ENCODE measurements at places on chromosomes 5 and 9.
A peak's percentile ranks its signal among the peaks of the same experiment; 100 is the strongest.

DNA sequence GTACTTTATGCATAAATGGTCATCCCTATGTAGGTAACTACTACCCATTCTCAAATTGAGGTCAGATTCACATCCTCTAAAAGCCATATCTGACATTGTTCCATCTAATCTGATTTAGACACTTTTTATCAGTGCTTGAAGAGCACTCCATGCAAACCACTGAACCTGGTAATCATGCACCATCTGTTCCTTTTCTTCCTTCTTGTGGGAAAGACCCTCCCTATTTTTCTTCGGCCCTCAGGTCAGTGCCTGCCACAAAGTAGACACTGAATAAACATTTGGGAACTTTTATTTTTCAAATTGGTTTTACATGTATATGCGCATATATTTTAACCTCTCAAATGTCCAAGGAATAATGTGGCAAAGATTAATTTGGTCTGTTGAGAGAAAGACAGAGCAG, 26.0 kb upstream of the PDE4D start:
- no peak for DNase-seq

DNA sequence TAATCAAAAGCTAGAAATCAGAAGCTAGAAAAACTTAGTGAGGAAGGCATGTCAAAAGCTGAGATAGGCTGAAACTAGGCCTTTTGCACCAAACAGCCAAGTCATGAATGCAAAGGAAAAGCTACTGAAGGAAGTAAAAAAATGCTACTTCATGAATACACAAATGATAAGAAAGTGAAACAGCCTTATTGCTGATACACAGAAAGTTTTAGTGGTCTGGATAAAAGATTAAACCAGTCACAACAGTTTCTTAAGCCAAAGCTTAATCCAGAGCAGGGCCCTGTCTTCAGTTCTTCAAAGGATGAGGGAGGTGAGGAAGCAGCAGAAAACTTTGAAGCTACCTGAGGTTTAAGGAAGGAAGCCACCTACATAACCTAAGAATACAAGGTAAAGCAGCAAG, 102.5 kb upstream of the SH3GL2 start:
- no peak for DNase-seq

DNA sequence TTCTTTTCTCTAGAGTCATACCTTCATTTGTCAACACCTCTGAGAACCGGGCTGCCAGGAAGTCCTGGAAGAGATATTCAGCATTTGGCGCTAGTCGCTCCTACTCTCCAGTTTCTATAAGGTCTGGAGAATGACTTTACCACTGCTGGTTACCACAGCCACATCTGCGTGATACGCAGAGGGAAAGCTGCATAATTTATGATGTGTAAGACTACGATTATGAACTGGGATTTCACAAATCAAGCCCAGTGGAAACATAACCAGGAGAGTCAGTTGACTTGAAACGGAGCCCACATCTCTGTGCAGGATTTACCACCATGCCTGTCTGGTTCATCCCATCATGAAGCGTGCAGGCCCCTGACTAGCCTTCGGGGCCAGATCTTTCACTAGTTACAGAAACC, 72.6 kb downstream of the FGF1 start:
- DNase-seq: peak; percentile 66

DNA sequence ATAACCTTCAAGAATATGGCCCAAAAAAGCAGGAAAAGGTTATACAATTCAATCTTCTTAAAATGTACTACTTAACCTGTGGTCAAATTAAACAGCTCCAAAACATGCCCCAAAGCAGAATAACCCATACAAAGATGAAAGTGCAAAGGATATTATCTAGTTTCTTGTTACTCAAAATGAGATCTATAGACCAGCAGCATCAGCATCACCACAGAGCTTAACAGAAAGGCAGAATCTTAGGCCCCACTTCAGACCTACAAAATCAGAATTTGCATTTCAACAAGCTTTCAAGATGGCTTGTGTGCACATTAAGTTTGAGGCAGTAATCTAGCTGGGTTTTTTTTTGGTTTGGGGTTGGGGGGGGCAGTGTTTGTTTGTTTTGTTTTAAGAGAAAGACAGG, 54.0 kb downstream of the SCAI start:
- DNase-seq: no peak

- DNase-seq: no peak
Measured at GRCh38 chr9:101495810-101496209, 37.8 kb upstream of the RNF20 start.

- no peak for DNase-seq
Measured at GRCh38 chr5:57216714-57217113, 42.9 kb downstream of the GPBP1 start.

DNA sequence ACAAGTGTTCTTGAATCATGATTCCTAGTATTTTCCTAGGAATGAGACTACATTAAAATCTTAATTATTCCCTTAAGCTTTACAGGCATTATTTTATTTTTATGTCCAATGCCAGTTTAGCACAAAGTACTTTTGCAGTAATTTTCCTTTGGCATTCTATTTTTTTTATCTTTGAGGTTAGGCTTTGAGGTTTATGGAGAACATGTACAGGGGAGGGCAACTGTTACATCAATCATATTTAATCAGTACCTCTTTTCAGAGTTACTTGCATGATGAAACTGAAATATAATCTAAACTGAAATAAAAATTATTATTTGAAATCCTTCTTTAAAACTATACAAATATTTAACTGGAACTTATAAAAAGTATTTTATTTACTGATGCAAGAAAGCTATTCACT, 118.2 kb upstream of the MPDZ start:
- no peak for DNase-seq

DNA sequence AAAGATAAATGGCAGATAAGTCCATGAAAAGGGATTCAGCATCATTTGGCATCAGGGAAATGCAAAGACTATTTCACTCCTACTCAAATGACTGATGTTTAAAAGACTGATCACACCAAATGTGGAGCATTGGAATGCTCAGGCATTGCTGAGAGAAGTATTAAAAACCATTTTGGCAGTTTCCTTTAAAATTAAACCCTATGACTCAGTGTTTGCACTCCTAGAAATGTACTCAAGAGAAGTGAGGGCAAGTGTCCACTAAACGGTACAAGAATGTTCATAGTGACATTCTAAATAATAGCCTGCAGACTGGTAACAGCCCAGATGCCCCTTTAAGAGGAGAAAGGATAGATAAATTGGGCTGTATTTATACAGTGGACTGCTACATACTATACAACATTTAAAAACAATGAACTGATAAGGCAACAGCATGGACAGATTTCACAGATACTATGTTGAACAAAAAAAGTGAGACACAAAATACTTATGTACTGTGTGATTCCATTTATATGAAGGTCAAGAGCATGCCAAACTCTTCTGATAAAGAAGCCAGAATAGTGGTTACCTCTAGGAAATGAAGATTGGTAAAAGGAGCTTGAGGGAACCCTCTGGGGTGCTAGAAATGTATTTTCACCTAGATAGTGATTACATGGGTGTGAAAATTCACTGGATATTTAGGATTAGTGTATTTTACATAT, 24.6 kb downstream of the APC start:
- DNase-seq: no peak

GRCh38 chr5:37738057-37738691, 101.7 kb downstream of the GDNF start:
- DNase-seq: no peak

DNA sequence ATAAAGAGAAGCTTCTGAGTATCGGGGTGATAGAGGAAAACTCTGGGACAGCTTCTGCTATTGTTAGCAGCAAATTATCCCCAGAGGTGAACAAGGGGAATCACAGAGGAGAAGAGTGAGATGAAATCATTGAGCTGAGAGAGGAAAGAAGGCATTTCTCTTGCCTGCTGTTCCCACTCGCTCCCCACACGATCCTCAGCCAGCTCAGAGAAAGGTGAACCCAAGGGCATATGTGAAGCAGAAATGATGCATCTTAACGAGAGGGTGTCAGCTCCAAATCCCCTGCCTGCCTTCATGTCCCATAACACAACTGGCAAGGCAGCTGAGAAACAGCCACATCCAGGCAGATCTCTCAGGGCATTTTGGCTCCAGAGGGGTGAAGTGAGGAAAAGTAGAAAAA, 111.6 kb downstream of the BRINP1 start:
- DNase-seq: no peak

GRCh38 chr5:121974261-121974660, 12.5 kb downstream of the SRFBP1 start:
- DNase-seq: no peak

DNA sequence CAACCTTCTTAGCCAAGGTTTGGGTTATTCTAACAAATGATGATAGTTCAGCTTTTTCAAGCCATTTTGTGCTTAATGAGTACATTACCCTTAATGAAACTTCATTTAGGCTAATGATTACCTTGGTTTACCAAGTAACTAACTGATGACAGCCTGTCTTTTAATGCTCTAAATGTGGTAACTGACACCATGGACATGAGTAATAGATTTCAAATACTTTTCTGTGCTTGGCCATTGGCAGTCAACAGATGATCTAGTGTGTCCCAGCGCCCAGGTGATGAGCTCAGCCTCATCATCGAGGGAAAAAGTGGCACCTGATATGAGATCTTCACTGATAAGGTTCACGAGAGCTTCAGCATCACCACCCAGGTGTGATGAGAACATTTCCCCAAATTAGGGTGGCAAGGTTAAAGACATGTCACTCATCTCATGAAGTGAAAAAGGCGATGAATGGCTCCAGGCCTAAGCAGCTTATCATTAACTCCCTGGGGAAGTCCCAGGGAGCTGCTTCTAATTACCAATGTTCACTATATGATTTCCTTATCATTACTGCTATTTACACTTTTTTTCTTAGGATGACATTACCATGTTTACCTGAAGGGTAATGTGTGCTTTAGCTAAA, 296.0 kb downstream of the SPOCK1 start:
- DNase-seq: no peak

DNA sequence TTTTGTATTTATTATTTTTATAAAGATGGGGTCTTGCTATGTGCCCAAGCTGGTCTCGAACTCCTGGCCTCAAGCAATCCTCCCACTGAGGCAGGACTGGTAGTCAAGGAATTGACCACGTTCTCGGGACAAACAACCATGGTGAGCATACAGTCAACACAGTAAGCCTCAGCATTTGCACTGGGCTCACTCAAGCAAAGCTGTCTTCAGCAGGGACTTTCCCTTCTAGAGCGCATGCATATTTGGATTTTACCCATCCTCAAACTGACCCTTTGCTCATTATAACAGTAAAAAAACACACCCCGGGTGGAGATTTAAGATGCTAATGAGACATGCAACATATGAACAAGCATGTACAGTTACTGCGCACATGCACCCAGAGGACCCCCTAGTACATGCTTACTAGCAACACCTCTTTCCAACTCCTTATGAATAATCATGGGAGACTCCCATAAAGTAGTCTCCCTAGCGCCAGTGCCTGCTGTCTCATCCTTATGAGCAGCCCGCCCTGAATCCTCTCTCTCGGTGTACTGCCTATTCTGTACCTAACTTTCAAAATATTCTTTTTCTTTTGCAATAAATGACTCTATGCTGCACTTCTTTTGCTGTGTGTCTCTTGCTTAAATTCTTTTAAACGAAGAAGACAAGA, 41.5 kb downstream of the C5orf22 start:
- DNase-seq: no peak

DNA sequence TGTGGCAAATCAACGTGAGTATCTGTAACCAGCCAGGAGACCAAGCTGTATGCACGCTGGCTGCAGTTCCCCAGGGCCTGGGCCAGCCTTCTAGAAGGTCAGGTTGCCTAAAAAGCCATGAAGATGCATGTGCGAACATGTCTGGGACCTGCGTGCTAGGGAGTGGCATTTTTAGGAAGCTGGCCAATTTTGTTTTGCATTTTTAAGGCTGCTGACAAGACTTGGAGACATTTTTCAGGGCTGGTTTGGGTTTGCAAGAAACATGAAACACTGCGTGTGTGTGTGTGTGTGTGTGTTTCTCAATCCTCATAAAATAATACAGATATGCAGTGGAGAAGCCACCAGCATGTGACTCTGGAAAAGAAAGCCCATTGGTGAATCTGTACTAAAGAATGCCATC, 5.1 kb downstream of the TGFBI start:
- DNase-seq: no peak

DNA sequence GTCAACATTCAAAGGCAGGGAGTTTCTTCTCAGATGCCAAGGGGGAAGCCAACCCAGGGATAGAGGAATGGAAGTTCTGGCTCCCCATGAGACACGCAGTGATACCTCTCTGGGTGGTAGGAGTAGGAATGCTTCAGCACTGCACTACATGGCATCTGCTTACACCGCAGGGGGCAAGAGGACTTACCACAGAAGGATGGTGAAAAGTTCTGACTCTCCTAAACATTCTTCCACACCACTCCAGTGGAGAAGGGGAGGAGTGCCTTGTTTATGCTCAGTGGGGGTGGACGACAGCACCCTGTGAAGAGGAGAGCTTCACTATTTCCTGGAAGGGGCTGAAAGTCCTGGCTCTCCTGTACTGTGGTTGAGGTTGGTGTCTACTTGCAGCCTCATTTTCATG, 1011.3 kb upstream of the WWC1 start:
- no peak for DNase-seq

DNA sequence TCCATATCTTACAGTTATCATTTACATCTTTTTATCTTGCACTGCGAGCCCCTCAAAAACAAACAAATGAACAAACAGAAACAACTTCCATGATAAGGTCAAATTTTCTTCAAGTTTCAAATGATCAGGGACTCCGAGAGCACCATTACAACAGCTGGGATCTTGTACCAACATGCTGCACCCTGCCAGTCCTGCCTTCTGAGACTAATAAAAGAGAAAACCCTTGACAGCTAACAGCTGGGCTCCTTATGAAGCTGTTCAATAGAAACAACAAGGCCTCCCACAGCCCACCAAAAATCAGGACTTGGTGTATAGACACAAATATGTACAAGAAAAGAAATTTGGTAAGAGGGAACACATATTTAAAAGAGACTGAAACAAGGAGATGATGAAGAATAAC, 985.3 kb upstream of the DMAC1 start:
- DNase-seq: no peak

DNA sequence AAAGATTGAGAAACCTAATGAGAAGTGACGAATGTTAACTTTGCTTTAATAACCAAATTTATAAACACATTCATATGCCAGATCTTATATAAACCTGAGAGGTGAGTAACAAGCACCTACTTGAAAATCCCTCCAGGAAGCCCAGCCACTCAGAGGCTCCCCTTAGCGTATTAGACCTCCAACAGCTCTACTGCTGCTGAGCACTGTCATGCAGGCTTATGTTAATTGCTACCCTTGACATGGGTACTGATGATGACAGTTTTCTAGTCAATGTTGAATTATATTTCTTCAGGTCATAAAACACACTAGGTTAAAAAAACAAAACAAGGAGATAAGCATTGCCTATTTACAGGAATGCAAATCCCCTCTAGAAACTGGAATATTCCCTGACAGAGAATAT, 161.2 kb downstream of the MPDZ start:
- no peak for DNase-seq

Measured in hindlimb muscle (tissue), 1 donor.